HEK293T (cell line): ENCODE measurements at places on chromosomes 12 and 14.

- no peak for DNase-seq
Observed at GRCh38 chr12:68263366-68263765, 10.0 kb upstream of the IL22 start.

DNA sequence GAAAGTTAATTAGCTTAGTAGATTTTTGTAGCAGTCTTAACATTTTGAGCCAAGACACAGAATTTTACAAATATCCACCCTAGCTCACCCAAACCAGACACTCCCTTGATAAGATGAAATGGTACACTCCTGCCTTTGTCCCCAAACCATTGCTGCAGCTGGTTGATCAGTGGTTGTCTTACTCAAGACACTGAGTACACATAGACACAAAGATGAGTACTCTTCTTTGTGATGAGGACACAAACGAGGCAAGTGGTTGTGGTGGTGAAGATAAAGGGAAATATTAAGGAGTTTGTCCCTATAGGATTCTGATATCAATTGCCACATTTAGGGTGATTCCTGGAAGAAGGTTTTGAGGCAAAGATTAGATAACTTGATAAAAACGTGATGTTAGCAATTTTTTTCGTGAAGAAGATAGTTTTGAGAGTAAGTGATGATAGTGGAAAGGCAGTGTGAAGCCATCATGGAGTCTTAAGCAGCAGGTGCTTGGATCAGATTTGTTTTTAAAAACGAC is 21.4 kb upstream of the ATP2B1 start:
- DNase-seq: no peak

- no peak for DNase-seq
Observed at GRCh38 chr12:91952916-91953315, 192.7 kb downstream of the BTG1 start.

DNA sequence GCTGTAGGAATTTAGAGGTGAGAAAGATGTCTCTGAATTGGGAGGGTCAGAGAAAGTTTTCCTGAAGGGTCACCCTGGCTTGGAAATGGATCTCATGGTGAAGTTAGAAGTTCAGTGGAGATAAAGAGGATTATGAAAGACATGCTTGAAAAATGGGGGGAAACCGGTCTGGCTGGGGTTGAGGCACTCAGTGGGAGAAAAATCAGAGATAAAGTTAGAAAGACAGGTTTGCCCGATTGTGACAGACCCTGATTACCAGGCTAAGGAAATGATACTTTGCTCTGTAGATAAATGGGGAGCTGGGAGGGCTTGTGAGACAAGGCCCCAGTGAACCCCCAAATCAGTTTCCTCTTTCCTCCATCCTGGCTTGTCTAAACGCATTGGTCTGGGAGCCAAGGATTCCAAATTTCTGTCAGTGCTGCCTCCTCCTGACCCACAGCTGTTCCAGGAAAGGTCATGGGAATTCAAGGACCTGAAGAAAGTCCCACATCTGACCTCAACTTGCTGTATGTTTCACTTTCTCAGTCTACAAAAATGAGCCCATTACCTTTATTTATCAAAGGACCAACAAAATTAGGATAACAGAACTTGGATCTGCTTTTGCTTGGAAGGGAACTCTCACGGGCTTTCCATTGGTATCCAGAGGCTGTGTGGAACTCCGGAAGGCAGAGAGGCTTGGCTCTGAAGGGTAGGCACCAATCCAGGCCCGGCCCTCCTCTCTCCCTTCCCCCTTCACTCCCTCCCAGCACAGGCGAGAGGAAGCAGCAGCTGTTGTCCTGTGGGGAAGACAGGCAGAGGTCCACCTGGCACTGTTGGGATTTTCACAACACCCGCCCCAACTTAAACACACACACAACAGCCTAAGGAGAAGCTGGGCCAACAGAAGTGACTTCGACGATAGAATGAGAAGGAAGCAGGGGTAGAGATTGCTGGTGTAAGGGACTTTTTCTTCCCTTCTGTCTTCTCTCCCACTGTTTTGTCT is 3.4 kb upstream of the RNASE7 start:
- DNase-seq: no peak

DNA sequence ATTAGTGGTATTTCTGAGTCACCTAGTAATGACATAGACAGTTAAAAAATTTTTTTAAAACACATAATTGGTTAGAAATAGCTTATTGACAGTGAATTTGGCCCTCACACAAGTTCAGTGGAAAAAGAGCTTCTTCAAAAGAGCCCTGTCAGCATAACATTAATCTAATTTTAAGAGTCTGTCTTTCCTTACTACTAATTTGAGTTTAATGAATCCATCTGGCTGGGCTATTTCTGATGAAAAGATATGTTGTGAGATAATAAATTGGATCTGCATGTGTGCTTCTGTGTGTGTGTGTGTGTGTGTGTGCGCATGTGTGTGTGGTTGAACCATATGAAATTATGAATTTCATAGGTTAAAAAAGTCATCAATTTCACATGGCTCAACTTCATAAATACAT is 1045.2 kb downstream of the FLRT2 start:
- no peak for DNase-seq

GRCh38 chr14:90132821-90133570 is 71.2 kb downstream of the KCNK13 start:
- DNase-seq: no peak

DNA sequence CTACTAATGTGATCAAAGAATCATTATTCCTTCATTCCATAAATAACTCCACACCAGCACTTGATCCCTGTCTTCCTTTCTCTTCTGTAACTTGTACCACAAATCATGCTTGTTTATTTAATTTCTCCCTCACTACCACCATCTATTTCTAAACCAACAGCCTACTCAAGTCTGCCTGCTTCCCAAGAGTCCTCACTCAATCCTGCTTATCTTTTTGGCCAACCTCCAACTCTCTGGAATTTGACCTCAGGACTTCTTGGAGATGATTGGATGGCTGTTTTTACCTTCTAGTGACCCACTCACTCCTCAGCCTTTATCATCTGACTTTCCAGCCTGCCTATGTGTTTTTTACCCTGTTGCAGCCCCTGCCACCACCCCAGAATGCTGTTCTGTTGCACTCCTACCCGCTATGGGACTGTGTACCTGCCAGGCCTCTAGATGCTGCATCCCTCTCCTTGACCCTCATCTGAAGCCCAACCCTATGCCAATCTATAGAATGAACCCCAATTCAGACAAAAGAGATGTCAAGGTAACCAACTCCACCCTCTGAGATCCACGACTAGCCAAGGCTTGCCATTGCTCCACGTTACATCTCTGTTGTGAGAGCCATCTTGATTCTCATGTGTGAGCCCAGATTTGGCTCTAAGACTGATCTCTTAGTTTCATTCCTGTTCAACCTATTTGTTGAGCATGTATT is 150.2 kb upstream of the PLEKHG7 start:
- no peak for DNase-seq

- no peak for DNase-seq
Observed at GRCh38 chr12:71166280-71166679, 8.5 kb upstream of the TSPAN8 start.

DNA sequence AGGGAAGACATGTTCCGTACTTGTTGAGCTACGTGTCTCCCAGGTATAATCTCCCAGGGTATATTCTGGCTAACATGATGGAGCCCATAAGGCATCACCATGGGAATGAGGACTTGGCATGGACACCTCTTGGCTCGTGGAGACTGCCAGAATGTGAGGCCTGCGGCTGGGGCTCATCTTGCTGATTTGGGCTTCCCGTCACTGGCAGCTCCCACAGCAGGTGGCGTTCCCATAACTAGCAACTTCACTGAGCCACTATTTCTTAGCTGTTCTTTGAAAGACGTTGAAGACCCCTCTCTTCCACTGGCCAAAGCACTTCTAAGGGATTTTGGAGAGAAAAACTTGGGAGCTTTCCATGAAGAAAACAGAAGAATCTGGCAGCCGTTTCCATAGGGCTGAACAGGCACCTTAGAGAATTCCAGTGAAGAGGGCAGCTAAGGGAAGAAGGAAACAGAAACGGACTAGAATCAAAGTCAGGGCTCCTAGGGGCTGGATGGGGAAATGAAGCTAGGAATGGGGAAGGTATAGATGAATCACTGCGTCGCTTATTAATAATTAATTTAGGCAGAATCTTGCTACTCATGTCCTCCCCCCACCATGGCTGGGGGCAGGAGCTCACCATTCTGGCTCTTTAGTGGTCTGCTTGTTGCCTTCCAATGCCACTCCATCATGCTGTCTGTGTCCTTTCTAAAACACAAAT is 39.7 kb upstream of the FOS start:
- DNase-seq: no peak
